ENCODE measurements at places on chromosomes 2 and 18. TPM values are rescaled to one million over a fixed set of nuclear protein-coding genes. Genes with fewer than 3 reads are reported as not detected.

The UCN gene
- 0.30 TPM for total RNA-seq

The REG1B gene
- not detected for total RNA-seq

The GAREM2 gene
- 1.1 TPM for total RNA-seq

The DYNC2LI1 gene
- 15.6 TPM for total RNA-seq

The BCL11A gene
- 0.08 TPM for total RNA-seq

The CFC1 gene
- not detected for total RNA-seq

The MC4R gene
- not detected for total RNA-seq

The TRIB2 gene
- total RNA-seq = 35.1 TPM

The SCN7A gene
- not detected for total RNA-seq

The HNRNPLL gene
- total RNA-seq = 34.3 TPM

The B4GALT6 gene
- 2.1 TPM for total RNA-seq

The ATOH8 gene
- total RNA-seq = 59.5 TPM
